ENCODE measurements at places on chromosomes 3 and 15.

- no peak for DNase-seq
These were observed 791.3 kb upstream of the LMCD1 start for GRCh38 chr3:7710284-7710683.

DNA sequence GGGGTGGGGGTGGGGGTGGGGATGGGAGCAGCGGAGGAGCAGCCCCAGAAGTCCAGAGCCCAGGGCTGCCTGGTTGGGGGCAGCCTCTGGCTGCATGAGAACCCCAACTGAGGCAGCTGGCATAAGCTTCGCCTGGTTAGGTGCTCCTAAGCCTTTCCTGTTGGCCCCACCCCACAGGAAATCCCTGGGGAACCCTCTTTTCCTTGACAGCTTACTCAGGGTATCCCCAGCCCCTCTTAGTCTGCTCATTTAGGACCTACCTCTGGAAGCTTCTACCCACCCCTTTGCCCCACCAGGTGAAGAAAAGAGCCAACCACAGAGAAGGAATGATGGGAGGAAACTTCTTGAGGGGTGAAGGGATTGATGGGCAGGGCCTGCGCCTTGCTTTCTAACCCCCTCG, 53.4 kb downstream of the IL20RB start:
- no peak for DNase-seq

GRCh38 chr3:170205302-170205701, 16.9 kb upstream of the PRKCI start:
- no peak for DNase-seq

DNA sequence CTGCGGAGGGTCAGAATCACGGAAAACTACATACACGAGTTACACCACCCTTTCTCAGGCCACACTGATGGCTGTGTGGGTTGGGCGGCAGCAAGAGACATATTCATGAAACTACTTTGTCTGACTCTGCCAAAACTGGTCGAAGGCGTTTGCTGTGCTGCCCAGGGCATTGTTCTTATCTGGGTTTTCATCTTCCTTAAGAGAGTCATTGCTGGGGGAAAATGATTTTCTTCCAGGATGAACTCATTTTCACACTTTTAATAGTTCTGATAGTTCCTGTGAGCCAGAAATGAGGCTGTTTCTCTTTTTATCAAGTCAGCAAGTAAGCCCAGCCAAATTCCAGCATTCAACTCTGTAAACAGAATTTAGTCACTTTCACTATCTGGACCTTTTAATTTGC, 47.6 kb downstream of the TRIM71 start:
- no peak for DNase-seq

DNA sequence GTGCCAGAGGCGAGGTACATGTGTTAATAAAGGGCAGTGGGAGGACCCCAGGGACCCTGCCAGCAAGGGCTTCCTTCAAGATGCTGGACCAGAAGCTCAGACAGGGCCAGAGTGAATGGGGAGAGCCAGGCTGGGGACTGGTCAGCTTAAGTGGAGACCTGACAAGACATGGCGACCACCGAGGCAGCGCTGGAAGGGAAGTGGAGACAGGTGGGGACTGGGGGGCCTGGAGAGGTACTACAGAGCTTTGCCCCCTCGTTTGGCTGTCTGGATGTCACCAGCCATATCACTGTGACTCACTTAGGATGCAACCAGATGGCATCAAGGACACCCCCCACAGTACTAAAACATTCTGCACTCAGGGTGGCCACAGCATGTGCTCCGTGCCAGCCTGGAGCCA, 97.9 kb downstream of the ADCY5 start:
- DNase-seq, result no peak

DNA sequence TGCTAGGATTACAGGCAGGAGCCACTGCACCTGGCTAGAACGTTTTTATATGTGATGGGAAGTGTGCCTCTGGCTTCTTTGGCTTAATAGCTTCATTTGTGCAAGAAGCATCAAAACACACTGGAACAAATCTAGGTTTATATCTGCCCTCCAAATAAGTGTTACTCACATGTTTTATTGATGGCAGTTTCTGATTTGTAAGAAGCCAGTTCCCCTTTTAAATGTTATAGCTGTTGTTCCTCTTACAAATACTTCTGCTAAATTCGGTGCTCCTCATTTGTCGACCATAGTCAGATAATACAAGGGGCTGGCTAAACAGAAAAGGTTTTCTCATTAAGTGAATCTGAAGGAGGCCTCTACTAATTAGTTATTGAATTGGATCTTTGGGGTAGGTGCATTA, 307.1 kb upstream of the SEMA6D start:
- DNase-seq, result no peak

DNA sequence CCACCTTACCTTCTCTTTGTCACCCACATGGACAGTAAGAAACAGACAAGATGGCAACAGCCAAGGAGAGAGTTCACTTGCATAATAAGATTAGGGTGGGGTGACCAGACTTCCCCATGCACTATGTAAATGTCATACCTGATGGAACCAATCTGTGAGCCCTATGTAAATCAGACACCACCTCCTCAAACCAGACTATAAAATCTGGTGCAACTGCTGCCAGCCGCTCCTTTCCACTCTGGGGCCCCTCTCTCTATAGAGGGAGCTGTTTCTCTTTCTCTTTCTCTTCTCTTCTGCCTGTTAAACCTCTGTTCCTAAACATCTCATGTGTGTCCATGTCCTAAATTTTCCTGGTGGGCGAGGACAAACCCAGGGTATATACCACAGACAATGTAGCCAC, 405.5 kb upstream of the CNTN4 start:
- no peak for DNase-seq

DNA sequence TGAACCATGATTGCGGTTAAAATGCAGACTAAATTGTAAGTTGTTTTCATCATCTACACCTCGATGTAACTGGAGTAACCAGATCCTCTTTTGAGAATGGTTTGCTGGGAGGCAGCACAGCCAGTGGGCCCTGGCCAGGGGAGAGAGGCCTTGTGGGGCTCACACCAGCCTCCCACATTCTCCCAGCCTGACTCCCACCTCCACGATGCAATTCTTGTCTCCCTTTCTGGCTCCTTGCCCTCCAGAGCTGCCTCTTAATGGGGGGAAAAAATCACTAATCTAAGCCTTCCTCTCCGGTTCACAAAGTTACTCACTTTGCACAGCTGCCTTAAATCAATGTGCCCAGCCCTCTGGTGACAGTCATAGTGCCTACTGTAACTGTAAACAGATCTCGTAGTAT, 17.9 kb upstream of the PAQR5 start:
- no peak for DNase-seq

DNA sequence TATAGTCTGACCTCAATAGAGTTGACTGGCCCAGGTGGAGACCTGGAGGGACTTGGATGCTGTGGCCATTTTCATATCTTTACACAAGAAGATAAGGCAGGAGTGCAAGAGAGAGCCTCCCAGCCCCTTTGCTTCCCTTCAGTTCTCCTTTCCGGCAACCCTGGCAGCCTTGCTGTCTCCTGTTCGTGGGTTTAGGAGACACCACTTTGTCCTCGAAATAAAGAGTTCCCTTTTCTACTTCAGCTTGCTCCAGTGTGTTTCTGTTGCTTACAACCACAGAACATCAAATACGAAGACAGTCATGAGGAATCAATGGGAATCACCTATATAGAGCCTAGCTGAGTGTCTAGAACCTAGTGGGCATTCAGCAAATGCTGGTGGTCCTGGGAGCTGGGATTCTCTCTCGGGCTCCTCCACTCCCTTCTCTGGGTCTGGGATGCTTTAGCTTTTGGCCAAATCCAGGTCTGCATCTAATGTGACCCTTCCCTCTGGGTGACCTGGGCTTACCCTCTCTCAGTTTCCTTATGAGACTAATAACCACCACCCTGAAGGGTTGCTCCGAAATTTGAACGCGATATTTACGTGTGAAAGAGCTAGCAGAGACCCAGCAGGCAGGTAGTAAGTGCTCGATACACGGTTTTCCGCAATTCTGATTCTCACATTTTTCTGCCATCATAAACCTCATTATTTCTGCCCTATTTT, 44.5 kb downstream of the PCSK6 start:
- no peak for DNase-seq

GRCh38 chr15:49813625-49814024, 192.8 kb downstream of the DTWD1 start:
- no peak for DNase-seq

DNA sequence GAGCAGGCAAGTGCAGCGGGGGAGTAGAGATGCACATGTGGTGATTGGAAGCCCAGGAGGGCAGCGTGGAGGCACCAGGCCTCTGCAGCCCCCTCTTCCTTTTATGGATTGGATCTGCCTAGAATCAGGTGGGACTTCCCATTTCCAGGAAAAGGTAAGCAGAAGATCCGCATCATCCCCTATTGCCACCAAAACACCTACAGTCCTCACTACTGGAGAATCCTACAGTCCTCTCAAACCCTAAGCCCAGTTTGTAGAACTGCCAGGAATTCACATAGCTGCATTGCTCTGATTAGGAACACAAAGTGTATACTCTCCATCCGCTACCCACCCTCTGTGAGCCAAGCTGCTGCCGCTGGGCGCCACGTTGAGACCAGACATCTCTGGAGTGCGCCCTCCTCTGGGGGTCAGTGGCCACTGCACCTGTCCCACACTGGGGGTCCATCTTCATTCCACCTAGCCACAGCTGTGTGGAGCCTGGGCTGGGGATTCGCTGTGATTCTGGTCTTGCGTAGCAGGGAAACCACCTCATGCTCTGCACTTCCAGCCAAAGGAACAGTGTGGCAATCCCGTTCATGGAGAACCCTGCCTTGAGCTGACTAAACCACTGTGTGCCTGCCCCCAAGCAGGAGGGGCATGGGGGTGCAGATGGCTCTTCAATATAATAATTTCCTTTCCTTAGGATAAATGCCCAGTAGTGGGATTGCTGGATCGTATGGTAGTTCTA, 88.9 kb upstream of the PTX3 start:
- DNase-seq, result no peak

DNA sequence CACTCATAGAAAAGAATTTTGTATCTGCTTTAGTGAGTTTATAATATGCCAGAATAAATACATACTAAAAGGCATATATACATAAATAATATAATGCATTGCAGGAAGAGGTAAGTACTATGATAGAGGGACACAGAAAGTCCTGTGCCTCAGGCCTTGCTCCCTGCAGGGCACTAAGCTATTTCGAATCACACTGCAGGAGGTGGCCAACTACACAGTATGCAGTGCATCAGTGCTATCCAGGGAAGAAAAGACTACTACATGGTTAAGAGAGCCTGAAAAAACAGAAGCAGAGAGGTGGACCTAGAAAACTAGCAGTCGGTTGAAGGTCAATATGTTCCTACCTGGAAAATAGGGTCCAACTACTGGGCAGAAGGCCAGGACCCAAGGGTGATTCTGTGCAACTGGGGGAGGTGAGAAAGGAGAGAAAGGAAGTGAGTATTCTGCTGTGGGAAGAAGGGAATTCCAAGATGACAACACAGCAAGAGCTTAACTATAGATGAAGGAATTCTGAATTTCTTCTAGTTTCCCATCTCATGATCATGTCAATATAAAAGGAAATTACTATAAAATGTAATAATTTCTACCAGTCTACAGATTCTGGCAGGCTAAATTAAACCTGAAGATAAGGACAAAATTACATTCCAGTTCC, 218.0 kb downstream of the ZBTB20 start:
- DNase-seq, result no peak
